ENCODE measurements at places on chromosomes 3 and 15.
A peak's percentile ranks its signal among the peaks of the same experiment; 100 is the strongest.

DNA sequence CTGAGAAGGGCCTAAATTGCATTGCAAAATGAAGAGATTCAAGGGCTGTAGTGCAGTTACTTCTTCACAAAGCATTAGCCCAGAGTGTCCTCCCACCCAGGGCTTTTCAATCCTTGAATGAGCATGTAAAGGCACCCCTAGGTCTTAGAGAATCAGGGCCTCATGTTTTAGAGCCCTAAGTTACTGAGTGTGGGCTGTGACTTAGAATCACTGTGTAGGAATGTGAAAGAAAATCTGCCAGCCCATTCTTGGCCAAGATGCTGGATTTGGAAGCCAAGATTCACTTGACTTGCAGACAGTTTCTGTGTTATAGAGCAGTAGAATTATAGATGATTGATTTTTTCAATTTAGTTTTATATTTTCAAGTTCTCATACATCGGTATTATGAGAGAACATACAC, 153.2 kb downstream of the MYRIP start:
- DNase-seq: no peak

DNA sequence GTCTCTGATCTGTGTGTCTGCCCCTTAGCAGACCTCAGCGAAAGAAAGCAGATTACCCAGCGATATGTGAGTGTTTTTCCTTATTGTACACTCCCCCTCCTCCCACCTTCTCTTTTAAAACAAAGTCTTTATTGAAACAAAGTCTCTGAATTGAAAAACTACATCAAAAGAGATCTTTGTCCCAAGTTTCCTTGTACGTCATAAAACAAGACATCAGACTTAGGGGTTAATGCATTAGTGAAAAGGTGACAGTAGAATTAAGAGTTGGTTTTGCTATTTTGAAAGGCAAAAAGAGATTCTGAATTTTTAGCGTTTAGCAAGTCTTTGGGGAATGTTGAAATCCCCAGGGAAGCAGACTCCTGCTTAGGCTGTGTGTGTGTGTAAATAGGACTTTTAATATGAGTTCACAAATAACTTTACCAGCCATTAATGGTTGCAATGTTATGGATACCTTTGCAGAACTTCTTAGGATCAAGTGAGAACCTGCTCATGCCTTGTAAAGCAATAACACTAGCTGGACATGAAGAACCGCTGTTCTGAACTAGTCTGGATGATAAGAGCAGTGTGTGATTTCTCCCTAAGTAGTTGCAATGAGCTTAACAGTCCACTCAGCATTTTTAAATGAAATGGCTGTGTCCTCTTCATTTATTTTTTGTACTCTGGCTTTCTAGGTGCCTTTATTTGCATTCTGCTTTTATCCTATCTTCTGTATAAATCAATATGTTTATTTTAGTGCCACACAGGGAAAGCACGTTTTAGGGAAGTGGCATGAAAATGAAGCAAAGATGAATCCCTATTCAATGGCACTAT, 136.6 kb downstream of the MCTP2 start:
- DNase-seq: no peak

GRCh38 chr3:186815435-186815834, 9.2 kb upstream of the RFC4 start:
- peak; percentile 84 for DNase-seq

DNA sequence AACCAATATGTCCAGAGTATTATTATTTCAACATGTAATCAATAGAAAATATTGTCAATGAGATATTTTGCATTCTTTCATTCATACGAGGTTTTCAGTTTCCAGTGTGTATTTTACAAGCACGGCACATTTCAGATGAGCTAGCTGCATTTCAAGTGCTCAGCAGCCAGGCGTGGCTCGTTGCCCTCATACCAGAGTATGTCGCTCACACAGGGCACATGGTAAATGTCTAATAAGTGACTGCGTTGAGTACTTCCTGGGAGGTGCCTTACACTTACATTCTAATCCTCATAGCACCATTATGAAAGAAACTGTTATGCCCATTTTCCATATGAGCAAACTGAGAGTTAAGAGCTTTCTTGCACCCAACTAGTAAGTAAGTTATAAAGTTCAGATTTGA, 47.4 kb downstream of the TMEM266 start:
- no peak for DNase-seq

DNA sequence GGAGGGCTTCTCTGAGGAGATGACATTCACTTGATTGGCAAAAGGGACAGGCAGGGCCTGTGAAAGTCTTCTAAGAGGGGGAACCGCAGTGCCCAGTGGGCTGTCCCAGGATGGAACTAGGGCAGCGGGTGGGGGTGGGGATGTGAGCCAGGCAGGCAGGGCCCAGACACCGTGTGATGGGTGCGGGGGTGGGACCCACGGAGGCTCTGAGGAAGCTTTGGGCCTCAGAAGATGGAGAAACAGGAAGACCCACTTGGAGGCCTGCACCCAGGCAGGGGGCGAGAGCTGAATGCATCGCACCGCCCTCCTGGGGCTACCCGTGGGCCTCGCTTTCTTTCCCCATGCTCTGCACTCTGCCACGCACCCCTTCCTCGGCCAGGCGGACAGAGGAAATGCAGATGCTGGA, 32.9 kb upstream of the ACAD9 start:
- peak; percentile 91 for DNase-seq

GRCh38 chr15:69637818-69638217, 185.2 kb downstream of the RPLP1 start:
- no peak for DNase-seq

- no peak for DNase-seq
Observed at GRCh38 chr15:61762676-61763075, 297.6 kb downstream of the VPS13C start.

- no peak for DNase-seq
Observed at GRCh38 chr15:90774731-90775514, 57.8 kb downstream of the BLM start.

- DNase-seq: no peak
Observed at GRCh38 chr15:70892912-70893560, 410 bp downstream of the LRRC49 start.

DNA sequence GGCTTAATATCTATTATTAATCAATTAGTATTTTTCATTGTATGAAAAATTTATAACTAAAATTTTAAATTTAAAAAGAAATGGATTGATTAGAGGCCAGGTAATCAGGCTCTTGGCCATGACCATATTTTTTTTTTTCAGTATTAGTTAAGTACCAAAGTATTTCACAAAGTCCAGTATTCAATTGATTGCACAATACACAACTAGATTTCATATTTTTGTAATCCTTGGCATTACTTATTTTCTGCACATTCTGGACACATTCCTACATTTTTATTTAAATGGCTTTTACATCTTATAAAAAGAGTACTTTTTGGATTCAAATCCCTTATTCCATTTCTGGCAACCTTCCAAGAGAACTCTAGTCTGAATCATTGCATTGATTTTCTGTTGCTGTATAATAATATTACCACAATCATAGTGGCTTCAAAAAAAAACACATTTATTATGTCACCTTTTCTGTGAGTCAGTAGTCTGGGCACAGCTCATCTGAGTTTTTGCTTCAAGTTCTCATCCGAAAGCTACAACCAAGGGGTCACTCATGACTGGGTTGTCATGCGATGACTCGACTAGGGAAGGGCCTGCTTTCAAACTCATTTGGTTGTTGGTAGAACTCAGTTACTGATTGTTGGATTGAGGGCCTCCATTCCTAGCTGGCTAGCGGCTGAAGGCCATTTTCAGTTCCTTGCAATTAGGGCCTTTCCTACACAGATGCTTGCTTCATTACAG, 90.7 kb downstream of the CNTN6 start:
- no peak for DNase-seq

GRCh38 chr15:88529021-88529630, 17.4 kb downstream of the DET1 start:
- DNase-seq: no peak

GRCh38 chr3:107574650-107575049, 51.9 kb downstream of the BBX start:
- peak; percentile 11 for DNase-seq

DNA sequence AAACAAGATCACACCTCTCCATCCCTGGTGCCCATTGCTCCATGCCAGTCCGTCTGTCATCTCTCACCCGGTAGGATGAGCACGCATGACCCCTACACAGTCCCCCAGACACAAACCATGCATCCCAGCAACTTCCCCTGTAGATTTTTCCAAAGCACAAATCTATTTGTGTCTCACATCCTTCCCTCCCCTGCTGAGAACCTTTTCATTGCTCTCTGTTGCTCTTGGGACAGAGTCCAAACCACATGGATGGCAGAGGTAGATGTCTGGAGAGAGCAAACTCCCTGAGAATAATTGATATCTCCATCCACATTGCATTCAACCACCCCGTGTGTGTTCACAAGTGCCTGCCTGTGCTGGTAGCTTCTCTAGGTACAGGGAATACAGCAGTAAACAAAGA, 29.9 kb upstream of the LRTM1 start:
- no peak for DNase-seq
